Sigmoid colon (tissue), 7 donors: ENCODE measurements at places on chromosomes 1 and 21. TPM values are rescaled to one million over a fixed set of nuclear protein-coding genes. Genes with fewer than 3 reads are reported as not detected.
A peak's percentile ranks its signal among the peaks of the same experiment; 100 is the strongest.

GRCh38 chr1:175250027-175250426 is 57.5 kb upstream of the KIAA0040 start:
- DNase-seq, result peak; percentile 81
- no peaks in the 10 kb centered on the region for H3K36me3 ChIP-seq
- peak overlapping the region; percentile 16 for H3K27ac ChIP-seq
- no peak overlapping the region for H3K4me3 ChIP-seq
- no peaks in the 10 kb centered on the region for H3K27me3 ChIP-seq

DNA sequence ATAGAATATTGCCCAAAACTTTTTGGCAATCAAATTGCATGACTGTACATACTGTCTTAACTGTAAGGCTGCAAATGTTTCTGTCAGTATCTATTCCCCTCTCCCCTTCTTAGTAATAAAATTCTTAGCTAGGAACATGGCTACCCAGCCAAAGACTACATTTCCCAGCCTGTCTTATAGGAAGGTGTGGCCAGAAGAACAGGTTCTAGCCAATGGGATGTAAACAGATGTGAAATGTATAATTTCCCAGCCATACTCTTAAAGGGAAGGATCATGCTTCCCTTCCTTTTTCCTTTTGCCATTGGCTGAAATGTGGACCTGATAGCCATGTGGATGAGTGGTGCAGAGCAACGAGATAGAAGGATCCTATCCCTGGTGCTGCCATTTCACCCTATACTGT is 7.0 kb upstream of the HIVEP3 start:
- H3K4me3 ChIP-seq, result no peak overlapping the region
- no peaks in the 10 kb centered on the region for H3K36me3 ChIP-seq
- H3K4me1 ChIP-seq, result no peaks in the 10 kb centered on the region
- DNase-seq, result no peak
- H3K27me3 ChIP-seq, result no peaks in the 10 kb centered on the region
- H3K27ac ChIP-seq, result no peak overlapping the region

- DNase-seq, result no peak
- no peaks in the 10 kb centered on the region for H3K36me3 ChIP-seq
- no peaks in the 10 kb centered on the region for H3K27me3 ChIP-seq
- no peak overlapping the region for H3K4me3 ChIP-seq
- no peaks in the 10 kb centered on the region for H3K4me1 ChIP-seq
These were observed 62.7 kb upstream of the KAZN start for GRCh38 chr1:14535619-14536355.

- peaks cover 99% of the 10 kb centered on the region for H3K4me1 ChIP-seq
- H3K27ac ChIP-seq, result peak overlapping the region; percentile 96
- H3K27me3 ChIP-seq, result no peaks in the 10 kb centered on the region
- H3K4me3 ChIP-seq, result no peak overlapping the region
- DNase-seq, result no peak
These were observed 126.3 kb downstream of the CASZ1 start for GRCh38 chr1:10670190-10670589.

- H3K4me1 ChIP-seq, result no peaks in the 10 kb centered on the region
- no peak overlapping the region for H3K4me3 ChIP-seq
- H3K27ac ChIP-seq, result no peak overlapping the region
- no peak for DNase-seq
- no peaks in the 10 kb centered on the region for H3K36me3 ChIP-seq
These were observed 9.3 kb downstream of the GJB4 start for GRCh38 chr1:34768856-34769255.

DNA sequence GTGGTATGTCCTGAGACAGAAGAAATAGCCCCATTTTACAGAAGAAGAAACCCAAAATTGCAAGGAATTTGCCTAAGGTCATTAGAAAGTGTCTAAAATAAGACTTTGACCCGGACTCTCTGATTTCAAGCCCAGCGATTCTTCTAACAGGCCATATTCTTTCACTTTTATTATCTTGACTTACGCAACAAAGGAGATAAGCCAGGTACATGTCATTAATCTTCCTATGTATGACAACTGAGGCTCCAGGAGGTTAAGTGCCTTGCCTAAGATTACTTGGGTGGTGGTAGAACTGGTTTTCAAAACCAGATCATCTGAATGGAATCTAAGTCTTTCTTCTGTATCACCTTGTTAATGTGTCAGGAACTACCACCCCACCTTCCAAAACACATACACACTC is 124.3 kb downstream of the PBX1 start:
- no peak overlapping the region for H3K4me3 ChIP-seq
- peaks cover 43% of the 10 kb centered on the region for H3K4me1 ChIP-seq
- no peaks in the 10 kb centered on the region for H3K27me3 ChIP-seq
- H3K36me3 ChIP-seq, result no peaks in the 10 kb centered on the region

- H3K36me3 ChIP-seq, result no peaks in the 10 kb centered on the region
- DNase-seq, result no peak
These were observed 190.7 kb upstream of the KIAA0040 start for GRCh38 chr1:175383239-175383638.

CBS gene
- total RNA-seq, result 16.0 TPM

PRELP gene
- total RNA-seq, result 45.7 TPM

DNA sequence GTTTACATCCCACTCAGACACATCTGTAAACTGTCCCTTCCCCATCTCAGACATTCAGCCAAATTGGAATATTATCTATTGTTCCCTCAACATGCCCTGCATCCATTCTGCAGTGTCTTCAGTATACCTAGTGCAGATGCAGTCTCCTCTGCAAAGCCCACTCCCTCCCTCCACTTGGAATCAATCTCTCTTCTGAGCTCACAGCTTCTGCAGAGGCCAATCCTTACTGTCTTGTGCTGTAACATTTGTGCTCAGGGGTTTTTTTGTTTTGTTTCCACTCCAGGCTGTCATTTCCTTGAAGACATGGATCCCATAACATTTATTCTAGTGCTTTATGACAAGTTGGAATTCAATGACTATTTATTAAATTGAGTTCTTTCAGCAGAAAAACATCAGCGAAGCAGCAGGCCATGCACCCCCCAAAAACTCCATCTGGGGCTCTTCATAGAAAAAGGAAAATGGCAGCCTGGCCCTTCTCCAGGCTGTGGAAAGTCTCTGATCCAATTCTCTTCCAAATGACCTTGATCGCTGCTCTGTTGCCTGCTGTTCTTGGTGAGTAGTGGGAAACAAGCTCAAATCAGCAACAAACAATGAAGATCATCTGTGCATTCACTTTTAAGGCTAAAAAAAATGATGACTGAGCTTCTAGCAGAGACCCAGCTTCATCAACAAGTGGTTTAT is 8.7 kb downstream of the C4BPA start:
- no peaks in the 10 kb centered on the region for H3K4me1 ChIP-seq
- H3K36me3 ChIP-seq, result no peaks in the 10 kb centered on the region
- no peak overlapping the region for H3K27ac ChIP-seq
- no peaks in the 10 kb centered on the region for H3K27me3 ChIP-seq
- DNase-seq, result no peak

GRCh38 chr1:3880429-3881192 is 19.5 kb downstream of the C1orf174 start:
- H3K4me1 ChIP-seq, result no peaks in the 10 kb centered on the region
- H3K36me3 ChIP-seq, result peaks cover 17% of the 10 kb centered on the region
- no peaks in the 10 kb centered on the region for H3K27me3 ChIP-seq
- no peak overlapping the region for H3K27ac ChIP-seq
- no peak for DNase-seq

- no peak for DNase-seq
- no peak overlapping the region for H3K4me3 ChIP-seq
- no peak overlapping the region for H3K27ac ChIP-seq
- H3K4me1 ChIP-seq, result no peaks in the 10 kb centered on the region
- no peaks in the 10 kb centered on the region for H3K36me3 ChIP-seq
These were observed 129.2 kb downstream of the ADAMTS1 start for GRCh38 chr21:26715878-26716506.

MFAP2 gene
- 12.4 TPM for total RNA-seq

GRCh38 chr1:31699341-31699891 is 4.4 kb downstream of the COL16A1 start:
- peaks cover 54% of the 10 kb centered on the region for H3K36me3 ChIP-seq
- H3K27ac ChIP-seq, result peak overlapping the region; percentile 82
- no peak overlapping the region for H3K4me3 ChIP-seq
- H3K27me3 ChIP-seq, result no peaks in the 10 kb centered on the region
- peaks cover 80% of the 10 kb centered on the region for H3K4me1 ChIP-seq

DNA sequence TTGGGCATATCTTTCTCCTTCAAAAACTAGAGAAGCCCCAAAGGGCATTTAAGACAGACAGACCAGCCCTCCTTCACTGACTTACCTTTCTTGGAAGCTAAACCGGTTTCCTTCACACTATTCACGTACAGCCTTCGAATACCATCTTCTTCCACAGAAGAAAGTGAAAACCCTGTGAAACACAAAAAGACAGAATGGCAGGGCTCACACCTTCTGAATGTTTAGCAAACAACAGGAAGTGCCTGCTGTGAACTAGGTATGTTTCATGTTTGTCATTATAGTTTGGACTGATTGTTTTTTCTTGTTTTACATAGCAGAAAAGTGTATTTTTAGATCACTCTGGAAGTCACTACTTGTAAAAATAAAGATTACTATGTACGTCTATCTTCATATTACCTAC is 148.6 kb upstream of the KRTAP19-8 start:
- H3K27ac ChIP-seq, result no peak overlapping the region
- H3K4me1 ChIP-seq, result no peaks in the 10 kb centered on the region
- H3K4me3 ChIP-seq, result no peak overlapping the region
- no peak for DNase-seq

DNA sequence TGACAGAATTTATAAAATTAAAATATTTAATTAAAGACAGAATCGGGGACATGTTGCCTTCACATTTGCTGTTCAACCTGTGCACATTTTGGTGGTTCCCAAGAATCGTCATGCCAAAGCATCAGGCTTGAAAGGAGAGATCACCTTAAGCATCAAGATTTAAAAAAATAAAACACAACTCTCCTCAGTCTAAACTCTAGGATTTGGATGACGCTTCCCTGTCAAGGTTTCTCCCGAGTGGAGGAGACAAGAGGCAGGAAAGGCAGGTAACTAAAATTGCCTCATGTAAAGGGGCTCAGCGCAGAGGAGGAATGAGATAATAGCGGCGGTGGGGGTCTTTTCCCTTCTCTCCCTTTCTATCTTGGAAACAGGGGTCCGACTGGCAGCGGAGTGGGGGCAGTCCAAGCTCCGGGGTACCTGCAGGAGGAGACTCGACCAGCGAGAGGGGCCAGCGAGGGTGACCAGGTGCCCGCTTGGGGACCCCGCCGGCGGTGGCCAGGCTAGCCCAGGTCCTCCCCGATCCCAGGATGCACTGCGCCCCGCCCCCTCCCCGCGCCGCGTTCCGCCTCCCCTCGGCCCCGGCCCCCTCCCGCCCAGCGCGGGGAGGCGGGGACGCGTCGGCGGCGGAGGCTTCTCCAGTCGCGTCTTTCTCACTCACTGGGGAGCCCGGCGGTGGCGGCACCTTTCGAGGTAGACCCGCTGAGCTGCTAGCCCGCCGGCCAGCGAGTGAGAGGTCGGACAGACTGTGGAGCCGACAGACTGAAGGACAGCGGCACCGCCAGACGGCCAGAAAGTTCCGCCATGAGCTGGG is at the start of gene FNBP1L:
FNBP1L (plus strand) TSS at position 638 of the 811 bp plus-strand sequence; CDS start at position 802, 164 bp downstream.
- peak within 1 kb of the TSS; percentile 78 for H3K27ac ChIP-seq
- peaks cover 17% of the 10 kb centered on the region for H3K4me1 ChIP-seq
- peak within 1 kb of the TSS; percentile 92 for H3K4me3 ChIP-seq
- H3K36me3 ChIP-seq, result no peaks in the 10 kb centered on the region

DNA sequence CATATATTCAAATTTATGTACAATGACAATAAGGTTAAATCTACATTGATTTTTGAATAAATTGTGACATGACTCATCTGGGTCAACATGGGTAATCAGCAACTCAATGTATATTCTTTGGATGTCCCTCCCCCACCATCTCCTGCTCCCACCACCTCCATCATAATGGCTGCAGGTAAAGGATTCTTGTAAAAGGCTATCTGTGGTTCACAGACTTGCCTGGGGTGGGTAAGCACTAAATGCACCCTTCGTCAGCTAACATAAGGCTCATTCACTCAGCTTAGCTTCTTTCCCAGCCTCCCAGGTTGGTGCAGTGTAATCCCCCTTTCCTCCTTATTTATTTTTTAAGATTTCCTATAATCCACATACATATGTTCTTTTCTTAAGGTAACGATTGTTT is 355.7 kb upstream of the DPYD start:
- H3K4me3 ChIP-seq, result no peak overlapping the region
- no peak for DNase-seq
- H3K27me3 ChIP-seq, result no peaks in the 10 kb centered on the region
- no peak overlapping the region for H3K27ac ChIP-seq
- no peaks in the 10 kb centered on the region for H3K36me3 ChIP-seq

DNA sequence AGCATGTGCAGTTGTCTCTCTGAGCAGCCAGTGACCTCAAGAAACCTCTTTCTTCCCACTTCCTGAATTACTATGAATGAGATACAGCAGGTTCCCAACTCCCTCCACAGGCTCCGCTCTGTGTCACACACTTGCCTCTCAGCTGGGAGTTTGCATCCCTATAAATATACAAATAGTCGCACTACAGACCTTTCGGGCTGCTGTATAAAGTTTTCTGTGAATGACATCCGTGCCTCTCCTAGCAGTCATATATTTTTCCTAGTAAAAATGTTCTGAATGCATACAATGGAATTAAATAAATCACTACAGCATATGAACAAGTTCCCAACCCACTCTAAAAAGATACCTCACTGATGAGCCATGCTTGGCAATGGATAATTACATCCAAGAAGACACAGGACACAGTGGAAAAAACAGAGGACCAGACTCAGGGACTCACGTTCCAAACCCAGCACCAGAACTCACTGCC is 66.8 kb downstream of the CAPZB start:
- no peak overlapping the region for H3K4me3 ChIP-seq
- peaks cover 5% of the 10 kb centered on the region for H3K36me3 ChIP-seq
- DNase-seq, result no peak
- H3K4me1 ChIP-seq, result no peaks in the 10 kb centered on the region
- H3K27ac ChIP-seq, result peak overlapping the region; percentile 82
- no peaks in the 10 kb centered on the region for H3K27me3 ChIP-seq

ARF1 gene
- total RNA-seq, result 229 TPM

- H3K4me1 ChIP-seq, result peaks cover 17% of the 10 kb centered on the region
- H3K27ac ChIP-seq, result peak overlapping the region; percentile 17
- no peak for DNase-seq
- H3K27me3 ChIP-seq, result peaks cover 30% of the 10 kb centered on the region
- H3K4me3 ChIP-seq, result peak overlapping the region; percentile 59
These were observed 812 bp downstream of the FAM110D start for GRCh38 chr1:26159743-26160039.

GRCh38 chr1:197464044-197464443 is 196.0 kb downstream of the CRB1 start:
- no peaks in the 10 kb centered on the region for H3K27me3 ChIP-seq
- H3K27ac ChIP-seq, result peak overlapping the region; percentile 25
- H3K4me3 ChIP-seq, result no peak overlapping the region
- no peak for DNase-seq

GRCh38 chr1:101188331-101188730 is 48.5 kb upstream of the S1PR1 start:
- H3K27me3 ChIP-seq, result no peaks in the 10 kb centered on the region
- H3K36me3 ChIP-seq, result no peaks in the 10 kb centered on the region
- no peak for DNase-seq
- H3K4me3 ChIP-seq, result no peak overlapping the region
- H3K27ac ChIP-seq, result no peak overlapping the region

PLD5 gene
- 0.83 TPM for total RNA-seq

PROX1 gene
- 7.7 TPM for total RNA-seq

BACH1 gene
- total RNA-seq, result 47.1 TPM

ANKRD65 gene
- total RNA-seq, result 10.0 TPM
